Ecto neural progenitor cell (in vitro differentiated cells): ENCODE measurements at places on chromosomes 2 and 18.

- DNase-seq, result no peak
Observed at GRCh38 chr2:122368576-122369243, 613.3 kb downstream of the TSN start.

- DNase-seq, result peak; percentile 78
Observed at GRCh38 chr2:96554293-96555145, 18.0 kb downstream of the ARID5A start.

GRCh38 chr18:11034884-11035283 lies 114.5 kb downstream of the PIEZO2 start:
- no peak for DNase-seq

DNA sequence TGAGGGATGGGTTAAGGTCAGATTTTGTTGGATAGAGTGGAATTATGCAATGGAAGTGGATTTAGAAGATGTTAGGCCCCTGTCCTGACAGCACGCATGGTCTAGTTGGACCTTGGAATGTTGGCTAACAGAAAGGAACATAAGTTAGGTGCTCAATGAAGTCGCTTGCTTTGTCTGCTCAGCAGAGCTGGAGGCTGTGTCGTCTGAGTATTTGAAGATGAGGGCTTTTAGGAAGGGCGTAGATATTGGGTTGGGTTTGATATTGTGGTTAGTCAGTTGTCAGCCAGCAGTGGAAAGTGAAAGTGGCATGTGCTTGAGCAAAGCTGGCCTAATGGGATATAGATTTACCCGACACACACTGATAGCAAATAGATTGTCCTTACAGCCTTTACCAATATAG lies 239.3 kb downstream of the PRKCE start:
- DNase-seq, result no peak

- no peak for DNase-seq
Observed at GRCh38 chr18:60113396-60113795, 213.6 kb downstream of the PMAIP1 start.

GRCh38 chr18:61939046-61939674 lies 46.4 kb upstream of the RNF152 start:
- DNase-seq, result no peak

- no peak for DNase-seq
Observed at GRCh38 chr2:159379181-159379580, 92.7 kb upstream of the WDSUB1 start.

DNA sequence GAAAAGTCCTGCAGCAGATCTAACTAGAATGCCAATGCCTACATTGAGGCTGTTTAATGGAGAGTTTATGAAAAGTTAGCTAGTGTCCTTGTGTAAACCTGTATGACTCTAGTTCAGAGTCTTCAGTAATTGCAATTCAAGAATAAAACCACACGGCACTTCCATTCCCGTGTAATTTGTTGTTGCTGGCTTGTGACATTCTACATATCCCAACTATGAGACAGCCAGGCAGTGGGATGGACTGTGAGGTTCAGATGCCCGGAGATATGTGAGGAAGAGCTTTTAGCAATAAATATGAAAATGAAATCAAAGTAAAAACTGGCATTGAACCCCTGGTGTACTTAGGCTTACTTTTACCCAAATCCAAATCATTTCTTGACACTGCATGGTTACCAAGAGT lies 263.4 kb downstream of the NEDD4L start:
- DNase-seq, result no peak

DNA sequence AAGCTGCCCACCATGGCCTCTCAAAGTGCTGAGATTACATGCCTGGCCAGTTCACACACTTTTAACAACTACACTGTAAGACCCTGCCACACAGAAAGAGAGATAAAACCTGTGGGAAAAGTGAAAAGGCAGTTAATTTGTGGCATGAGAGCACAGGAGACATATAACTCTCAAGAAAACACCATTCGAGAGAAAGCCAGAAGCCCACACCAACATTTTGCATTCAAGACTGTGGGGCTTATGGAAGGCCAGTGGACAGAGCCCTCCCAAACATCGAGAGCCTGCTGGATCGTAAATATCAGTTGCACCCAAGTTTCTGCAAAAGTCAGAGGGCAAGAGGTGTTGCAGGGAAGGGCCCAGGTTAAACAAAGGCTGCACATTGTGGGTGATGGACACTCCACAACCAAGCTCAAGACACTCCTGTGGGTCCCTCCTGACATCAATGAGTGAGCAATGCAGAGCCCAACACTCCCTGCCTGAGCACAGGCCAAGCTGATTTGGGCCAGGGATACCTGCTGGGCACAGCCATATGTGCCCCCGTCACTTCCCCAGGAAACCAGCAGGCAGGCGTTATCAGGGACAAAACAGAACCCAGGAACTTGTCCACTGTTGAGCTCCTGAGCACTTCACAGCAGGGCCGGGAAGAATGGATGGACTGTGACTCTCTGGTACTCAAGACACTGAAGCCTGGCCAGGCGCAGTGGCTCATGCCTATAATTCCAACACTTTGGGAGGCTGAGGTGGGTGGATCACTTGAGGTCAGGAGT lies 114.4 kb downstream of the ZFP36L2 start:
- no peak for DNase-seq

- no peak for DNase-seq
Observed at GRCh38 chr2:48221846-48222516, 308.0 kb upstream of the STON1 start.

GRCh38 chr2:43848214-43848613 lies 9.4 kb downstream of the ABCG8 start:
- no peak for DNase-seq

GRCh38 chr2:1947316-1947715 lies 203.0 kb upstream of the PXDN start:
- DNase-seq, result no peak

GRCh38 chr2:150232871-150233270 lies 254.6 kb downstream of the RND3 start:
- no peak for DNase-seq

DNA sequence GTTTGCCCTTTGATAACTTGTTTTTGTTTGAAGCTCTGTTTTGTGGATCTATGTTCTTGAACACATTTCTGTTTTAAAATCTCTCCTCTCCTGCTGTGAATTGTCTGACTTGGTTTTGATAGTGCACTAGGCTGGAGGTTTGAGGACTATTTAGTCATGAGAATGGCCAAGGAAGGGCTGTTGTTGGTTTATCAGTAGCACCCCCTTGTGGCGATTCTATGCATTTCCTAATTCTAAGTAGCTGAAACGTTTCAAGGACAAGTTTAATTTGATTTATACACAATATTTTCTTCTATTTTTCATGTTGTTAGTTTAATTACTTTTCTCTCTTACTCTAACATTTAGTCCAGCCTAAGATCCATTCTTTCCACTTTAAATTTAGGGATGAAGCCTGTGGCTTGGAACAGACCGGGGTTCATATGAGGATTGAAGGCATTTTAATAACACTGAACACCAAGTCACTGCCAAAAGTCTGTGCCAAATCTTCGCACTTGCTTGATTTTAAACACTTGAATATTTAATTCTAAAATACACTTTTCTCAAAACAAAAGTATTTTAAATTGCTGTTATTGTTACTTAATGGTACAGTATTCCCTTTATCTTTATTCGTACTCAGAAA lies 166.0 kb downstream of the SOCS6 start:
- DNase-seq, result no peak

GRCh38 chr2:175624785-175625184 lies 377.3 kb downstream of the LNPK start:
- DNase-seq, result no peak

DNA sequence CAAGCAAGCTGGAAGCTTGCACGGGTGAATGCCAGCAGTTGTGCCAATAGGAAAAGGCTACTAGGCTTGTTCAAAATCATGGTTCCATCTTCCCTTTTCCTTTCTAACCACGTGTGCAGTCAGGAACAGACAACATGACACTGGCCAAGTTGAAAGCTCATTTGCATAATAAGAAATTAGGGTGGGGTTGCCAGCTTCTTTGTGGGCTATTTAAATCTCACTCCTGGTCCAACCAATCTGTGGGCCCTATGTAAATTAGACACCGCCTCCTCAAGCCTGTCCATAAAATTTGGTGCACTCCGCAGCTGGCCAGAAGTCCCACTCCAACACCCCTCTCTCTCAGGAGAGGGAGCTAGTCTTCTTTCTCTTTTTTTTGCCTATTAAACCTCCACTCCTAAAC lies 1948.4 kb upstream of the PIK3C3 start:
- DNase-seq, result no peak

DNA sequence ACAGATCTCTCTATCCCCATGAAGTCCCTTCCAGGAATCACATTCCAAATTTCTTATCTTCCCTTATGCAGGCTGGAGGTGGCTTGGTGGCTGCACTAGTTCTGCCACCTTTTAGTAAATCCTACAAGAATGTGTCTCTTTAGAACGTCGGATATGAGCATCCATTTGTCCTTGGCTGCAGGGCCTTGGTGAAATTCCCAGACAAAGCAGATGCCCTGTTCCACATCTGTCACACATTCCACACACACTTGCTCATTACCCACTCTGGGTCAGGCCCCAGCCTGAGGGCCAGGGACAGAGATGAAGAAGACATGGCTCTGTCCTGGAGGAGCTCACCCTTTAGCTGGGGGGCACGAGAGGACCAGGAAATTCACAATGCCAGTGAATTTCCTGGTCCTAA lies 31.2 kb upstream of the GPR17 start:
- DNase-seq, result peak; percentile 24

DNA sequence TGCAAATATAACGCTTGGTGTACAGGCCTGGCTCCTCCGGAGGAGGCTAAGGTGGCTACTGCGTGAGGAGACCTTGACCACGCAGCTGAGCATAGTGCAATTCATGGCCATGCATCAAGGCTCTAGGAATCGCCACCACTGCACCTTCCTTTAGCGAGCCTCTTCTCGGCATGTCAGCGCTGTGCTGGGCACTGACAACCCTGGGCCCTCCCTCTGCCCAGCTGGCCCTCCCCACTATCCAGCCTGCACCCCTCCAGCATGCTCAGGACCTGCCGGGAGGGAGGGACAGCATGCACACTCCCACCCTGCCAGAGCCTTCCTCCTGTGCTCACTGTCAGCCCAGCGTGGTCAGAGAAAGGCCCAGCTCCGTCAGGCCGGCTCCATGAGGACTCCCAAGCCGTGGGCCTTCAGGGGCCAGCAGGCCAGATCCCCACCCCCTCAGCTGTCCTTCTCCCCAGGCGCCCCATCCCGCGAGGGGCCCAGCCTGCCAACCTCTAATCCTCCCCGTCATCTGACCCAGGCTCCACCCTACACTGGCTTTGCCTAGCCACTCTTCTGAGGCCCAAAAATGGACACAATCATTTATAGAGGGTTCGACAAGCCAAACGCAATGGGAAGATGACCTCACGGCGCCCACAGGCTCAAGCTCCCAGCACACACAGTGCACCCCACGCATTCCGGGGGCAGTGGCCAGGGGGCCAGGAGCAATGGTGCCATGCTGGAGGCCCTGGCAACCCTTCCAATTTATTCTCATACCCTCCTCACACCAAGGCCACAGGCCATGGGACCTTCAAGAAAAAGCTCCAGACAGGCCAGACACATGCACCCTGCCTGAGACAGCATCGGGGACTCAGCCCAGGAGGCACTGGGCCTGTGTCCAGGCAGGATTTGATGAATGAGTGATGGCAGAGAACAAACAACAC lies 3.5 kb downstream of the BIN1 start:
- peak; percentile 52 for DNase-seq

DNA sequence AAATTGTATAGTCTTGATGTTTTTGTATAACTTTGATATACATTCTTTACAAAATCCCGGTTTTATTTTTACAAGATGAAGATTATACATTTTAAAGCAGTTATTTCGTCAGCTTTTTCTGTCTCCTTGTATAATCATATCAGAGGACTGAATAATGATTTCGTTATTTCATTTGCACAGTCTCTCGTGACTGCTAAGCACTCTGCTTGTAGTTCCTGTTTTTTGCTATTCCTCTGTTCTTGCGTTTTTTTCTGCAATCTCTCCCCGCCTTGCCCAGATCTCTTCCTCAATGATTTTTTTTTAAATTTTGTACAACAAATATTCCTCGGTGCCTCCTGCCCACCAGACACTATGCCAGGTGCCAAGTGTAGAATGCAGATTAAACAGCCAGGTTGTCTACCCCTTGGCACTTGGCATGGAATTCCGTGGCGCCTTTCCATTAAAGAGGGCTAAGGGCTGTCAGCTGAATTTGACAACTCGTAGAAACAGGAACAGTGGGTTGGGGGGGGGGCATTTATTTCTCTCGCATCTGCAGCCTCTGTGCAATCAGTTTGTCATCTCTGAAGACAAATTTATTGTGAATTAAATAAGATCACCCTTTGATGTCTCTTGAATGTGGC lies 69.6 kb downstream of the KLHL29 start:
- no peak for DNase-seq

DNA sequence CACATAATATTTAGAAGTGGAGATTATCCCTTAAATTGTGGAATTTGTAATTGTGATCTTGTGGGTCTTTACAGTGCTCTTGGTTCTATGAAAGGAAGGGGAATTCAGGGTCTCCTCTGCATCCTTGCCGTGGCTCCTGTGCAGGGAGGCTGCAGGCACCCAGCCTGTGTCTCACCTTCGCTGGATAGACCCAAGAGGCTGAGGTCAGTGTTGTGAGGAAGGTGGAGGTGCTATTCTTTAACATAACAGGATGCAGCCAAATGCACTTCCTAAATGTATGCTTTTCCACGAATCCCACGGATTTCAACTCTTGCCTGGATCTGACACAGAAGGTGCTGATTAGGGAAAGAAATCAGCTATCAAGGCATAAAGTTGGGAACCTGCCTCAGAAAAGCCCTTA lies 69.5 kb downstream of the TMEM18 start:
- no peak for DNase-seq

GRCh38 chr2:15389895-15390294 lies 171.2 kb downstream of the NBAS start:
- DNase-seq, result no peak

DNA sequence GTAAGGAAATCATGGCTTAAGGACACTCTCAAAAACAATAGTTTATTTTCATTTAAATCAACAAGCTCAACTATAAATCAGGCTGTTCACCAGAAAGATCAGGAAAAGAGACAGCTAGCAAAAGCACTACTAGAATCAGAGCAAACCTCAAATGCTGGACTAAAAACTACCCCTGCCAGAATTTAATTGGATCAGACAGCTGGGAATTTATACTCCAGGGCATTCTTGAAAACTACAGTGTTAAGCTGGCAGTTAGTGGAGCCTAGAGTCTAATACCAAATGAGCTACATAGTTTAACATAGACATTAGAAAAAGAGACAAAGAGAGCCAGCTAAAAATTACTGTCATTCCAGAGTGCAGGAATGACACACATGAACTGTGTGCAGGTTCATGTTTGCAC lies 1016.4 kb upstream of the CRIM1 start:
- no peak for DNase-seq

DNA sequence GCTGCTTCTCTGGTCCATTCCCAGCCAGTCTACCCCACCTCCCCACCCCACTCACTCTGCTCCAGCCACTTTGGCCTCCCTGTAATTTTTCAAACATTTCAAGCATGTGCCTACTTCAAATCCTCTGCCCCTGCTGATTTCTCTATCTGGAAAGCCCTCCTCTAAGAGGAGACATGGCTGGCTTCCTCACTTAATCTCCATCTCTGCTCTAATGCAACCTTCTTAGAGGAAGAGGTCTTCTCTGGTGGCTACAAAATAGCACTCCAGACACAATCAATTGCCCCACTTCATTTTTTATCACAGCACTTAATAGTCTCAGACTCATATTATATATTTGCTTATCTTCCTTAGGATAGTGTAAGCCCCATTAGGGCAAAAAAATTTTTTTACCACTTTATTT lies 161.1 kb upstream of the SLC39A10 start:
- DNase-seq, result no peak

GRCh38 chr2:33375054-33375453 lies 101.4 kb upstream of the RASGRP3 start:
- DNase-seq, result no peak
